Cardiac fibroblast (primary cell): ENCODE measurements at places on chromosomes 3 and 15.

DNA sequence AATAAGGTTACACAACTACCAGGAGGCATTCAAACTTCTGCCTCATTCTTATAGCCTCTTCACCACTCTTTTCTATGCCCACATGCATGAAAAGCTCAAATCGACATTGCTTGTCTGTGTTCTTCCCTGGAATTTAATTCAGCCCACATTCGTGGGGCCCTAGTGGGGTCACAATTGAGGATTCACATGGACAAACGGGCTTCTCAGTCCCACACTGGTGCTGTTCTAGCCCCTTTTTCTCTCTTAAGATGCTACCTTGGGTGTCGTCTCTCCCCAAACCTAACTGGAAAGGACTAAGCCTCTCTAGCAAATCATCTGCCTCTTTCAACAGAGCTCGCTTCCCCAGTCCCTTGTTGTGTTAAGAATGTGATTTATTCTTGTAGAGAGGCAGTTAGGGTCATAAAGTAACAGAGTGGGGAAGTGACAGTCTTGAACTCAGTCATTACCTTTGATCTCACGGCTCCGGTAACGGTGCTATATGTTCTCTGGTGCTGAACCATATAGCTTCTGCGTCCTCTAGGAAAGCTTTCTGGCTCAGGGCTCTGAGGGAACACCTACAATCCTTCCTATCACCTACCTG is 4.9 kb downstream of the LPP start:
- no peak for DNase-seq

DNA sequence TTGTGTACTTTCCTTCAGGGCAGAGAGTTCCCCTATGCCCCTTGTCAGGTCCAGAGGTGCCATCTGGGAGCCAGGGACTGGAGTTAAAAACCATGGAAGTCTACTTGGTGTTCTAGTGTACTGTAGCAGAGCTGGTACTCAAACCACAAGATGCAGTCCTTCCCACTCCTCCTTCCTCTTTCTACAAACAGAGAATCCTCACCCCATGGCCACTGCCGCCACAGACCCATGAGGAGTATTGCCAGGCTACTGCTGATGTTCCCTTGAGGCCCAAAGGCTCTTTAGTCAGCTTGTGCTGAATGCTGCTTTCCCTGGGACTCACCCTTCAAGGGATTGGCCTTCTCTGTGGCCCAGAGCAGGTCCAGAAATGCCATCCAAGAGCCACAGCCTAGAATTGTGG is 229.2 kb upstream of the ZPLD1 start:
- no peak for DNase-seq

DNA sequence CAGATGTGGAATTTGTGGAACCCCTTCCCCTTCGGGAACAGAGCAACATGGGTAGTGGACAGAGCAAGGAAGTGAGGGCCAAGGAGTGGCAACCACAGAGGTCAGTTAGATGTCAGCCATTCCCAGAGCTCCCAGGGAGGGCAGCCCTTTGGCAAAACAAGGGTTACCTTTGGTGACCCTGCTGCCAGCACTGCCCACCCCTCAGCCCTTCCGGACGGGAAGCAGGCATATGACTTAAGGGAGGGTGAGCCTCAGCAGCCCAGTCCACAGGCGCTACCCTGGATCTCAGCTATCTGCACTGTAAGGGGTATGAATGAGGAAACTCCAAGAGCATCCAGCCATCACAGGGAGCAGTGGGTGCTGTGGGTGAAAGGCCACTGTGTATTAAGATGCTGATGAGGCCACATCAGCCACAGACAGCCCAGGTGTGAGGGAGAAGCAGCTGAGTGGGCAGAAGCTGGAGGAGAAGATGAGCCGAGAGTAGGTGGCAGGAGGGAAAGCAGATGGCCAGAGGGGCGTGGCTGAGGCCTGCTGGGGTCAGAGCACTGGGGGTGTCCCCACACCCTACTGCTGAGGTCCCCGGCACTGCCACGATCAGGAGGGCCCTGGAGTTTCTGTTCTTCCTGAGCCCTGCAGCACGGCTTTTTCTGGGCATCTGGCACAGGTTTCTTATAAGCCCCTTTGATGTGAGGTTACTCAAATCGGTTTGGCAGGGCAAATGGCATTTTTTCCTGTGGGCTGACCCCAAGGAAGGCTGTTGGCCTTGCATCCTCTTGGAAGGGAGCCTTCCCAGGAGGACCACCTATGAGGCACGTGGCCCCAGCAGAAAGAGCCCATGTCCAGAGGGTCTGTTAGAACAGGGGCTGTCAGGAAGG is 6.2 kb downstream of the PLA2G4D start:
- DNase-seq, result no peak

GRCh38 chr3:7929319-7929889 is 572.2 kb upstream of the LMCD1 start:
- no peak for DNase-seq

GRCh38 chr3:195746751-195747150 is 26.0 kb downstream of the MUC20 start:
- DNase-seq, result no peak

DNA sequence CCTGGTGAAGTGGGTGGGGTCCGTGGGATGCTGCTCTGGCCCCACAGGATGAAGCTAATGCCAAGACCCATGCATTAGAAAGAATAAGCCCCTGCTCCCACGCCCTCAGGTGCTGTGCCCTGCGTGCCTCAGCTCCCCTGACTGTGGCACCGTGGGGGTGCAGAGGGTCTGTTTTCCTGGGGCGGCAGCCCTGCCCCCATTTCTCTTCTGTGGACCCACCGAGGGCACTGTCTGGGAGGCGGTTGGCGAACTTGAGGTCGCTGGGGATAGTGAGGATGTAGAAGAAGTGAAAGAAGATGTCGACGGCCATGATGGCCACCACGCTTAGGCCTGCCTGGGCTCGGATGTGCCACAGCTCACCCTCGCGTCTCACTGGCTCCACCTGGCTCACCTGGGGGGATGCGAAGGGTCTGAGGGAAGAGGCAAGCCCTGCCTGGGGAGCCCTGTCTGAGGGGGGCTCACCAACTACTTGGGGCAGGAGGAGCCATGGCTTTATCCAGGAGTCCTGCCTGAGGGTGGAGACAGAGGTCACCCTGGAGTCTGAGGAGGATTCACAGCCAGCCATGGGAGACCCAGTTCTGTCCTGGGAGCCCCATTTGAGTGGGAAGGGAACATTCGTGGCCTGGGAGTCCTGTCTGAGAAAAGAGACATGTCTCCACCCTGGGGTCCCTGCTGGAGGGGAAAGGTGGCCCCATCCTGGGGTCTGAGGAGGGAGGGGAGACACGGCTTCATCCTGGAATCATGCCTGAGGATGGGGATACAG is 5.1 kb downstream of the HHATL start:
- DNase-seq, result no peak

DNA sequence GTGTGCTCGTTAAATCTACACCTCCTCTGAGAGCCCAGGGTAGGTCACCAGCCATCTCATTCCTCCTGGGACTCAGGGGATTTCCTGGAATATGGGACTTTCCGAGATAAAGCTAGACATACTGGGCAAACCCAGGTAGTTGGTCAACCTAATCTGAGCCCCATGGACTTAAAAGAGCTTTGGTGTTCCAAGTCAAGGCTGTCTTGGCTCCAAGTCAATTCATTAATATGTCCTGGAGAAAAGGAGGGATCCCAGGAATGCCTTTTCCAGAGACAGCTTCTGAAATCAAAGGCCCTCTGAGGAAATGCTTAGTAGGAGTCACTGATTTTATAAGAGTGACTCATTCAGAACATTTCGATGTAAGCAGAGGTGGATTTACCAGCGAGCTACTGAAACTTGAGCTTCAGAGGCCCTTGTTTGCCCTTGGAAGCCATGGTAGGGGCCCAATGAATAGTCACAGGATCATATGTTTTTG is 137.3 kb upstream of the UBE2E1 start:
- peak; percentile 79 for DNase-seq

- DNase-seq, result peak; percentile 22
Observed at GRCh38 chr15:81740416-81740815, 305.4 kb downstream of the MEX3B start.

- DNase-seq, result no peak
Observed at GRCh38 chr3:148227534-148227933, 470.2 kb upstream of the AGTR1 start.

GRCh38 chr3:99355465-99355864 is 282.9 kb upstream of the COL8A1 start:
- no peak for DNase-seq

- DNase-seq, result no peak
Observed at GRCh38 chr3:10781981-10782380, 34.0 kb upstream of the SLC6A11 start.

- no peak for DNase-seq
Observed at GRCh38 chr3:63344661-63345060, 66.6 kb downstream of the SYNPR start.

DNA sequence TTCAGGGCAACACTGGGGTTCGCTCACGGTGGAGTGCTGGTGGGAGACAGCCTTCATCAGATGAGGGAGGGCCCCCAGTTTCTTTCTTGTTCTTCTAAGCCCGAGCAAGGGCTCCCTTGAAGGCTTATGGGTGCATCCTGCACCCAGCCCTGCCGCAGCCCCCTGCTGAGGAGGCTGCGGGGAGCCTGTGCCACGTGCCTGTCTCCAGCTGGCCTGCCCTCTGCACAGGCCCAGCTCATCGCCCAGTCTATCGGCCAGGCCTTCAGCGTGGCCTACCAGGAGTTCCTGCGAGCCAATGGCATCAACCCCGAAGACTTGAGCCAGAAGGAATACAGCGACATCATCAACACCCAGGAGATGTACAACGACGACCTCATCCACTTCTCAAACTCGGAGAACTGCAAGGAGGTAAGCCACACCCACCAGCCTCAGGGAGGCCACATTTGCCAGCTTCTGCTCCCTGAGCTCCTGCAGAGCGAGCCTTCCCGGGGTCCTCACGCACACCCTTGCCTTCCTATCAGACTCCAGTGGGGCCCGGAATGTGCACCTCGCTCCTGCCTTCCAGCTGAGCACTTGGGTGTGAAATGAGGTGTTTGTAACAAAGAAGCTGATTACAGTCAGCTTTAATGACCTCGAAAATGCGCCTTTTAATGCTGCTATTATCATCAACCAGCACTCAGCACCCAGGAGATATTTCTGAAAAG is 164.3 kb downstream of the NSMCE3 start:
- DNase-seq, result no peak

GRCh38 chr3:179133575-179133974 is 14.6 kb upstream of the PIK3CA start:
- DNase-seq, result no peak

DNA sequence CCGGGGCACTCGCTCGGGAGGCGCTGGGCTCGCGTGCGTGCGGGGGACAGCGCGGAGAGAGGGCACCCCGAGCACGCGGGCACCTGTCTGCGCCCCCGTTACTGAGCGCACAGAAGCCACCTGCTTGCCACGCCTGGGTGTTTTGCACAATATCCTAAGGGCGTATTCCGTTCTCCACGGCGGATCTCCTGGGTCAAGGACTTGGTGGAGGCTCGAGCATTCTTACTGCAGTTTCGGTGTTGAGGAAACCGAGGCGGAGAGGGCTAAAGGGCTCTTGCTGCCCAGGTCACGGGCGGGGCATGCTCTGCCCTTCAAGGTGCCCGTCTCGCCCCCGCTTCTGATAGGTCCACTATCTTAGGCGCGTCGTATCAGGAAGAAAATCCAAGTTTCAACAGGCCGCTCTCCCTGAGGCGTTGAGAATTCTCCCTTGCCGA is 526 bp downstream of the GPD1L start:
- DNase-seq, result peak; percentile 7

GRCh38 chr15:83658430-83659416 is 4.8 kb downstream of the ADAMTSL3 start:
- no peak for DNase-seq

- no peak for DNase-seq
Observed at GRCh38 chr15:48273049-48273448, 58.2 kb upstream of the DUT start.

DNA sequence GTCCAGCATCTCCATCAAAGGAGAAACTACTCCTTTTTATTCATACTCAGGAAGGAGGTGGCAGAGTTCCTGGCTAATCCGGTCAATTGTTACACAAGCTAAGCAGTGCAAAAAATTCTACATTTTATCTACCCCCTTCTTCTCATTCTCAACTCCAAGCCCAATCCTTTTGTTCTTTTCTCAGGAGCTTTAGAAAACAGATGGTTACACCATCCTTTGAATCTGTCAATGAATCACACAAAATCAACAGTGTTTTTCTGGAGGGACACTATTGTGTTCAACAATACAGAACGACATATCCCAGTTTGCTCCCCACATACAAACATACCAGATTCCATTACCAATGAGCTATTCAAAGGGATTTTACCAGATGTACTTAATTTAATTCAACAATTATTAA is 362.1 kb downstream of the MAGI1 start:
- DNase-seq, result no peak

DNA sequence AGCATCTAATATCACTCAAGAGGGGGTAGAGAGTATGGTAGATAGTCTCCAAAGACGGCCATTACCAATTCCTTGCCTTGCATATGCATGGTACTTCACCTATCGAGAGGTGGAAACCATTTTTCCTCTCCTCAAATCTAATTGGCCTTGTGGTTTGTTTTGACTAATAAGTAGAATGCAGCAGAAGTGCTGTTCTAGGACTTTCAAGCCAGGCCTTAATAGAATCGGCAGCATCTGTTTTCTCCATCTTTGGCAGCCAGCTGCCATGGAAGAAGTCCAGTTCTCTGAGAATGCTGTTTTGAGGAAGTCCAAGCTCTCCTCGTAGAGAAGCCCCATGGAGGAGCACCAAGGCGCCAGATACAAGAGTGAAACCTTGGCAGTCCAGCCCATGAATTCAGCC is 59.1 kb upstream of the RASGRP1 start:
- no peak for DNase-seq

- no peak for DNase-seq
Observed at GRCh38 chr15:45147606-45148005, 17.8 kb downstream of the DUOX1 start.

DNA sequence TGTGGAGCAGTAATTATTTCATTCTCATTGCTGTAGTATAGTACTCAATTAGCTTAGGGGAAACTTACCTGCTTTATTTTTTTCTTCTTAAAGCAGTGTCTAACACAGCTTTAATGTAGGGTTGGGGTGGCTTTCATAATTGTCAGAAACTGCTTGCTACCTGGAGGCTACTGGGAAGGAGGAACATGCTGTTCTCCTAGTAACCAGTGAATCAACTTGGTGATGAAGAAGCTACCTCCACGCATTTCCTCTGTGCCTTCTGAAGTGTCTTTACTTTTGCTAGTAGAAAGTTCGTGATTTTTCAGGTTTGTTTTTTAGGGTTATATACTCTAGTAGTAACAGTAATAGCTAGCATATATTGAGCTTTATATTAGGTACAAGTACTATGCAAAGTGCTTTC is 11.5 kb downstream of the FEM1B start:
- no peak for DNase-seq
